ENCODE measurements at places on chromosomes 11 and 22.

- no peak for DNase-seq
These were observed 12.9 kb downstream of the FCHSD2 start for GRCh38 chr11:73129198-73129597.

DNA sequence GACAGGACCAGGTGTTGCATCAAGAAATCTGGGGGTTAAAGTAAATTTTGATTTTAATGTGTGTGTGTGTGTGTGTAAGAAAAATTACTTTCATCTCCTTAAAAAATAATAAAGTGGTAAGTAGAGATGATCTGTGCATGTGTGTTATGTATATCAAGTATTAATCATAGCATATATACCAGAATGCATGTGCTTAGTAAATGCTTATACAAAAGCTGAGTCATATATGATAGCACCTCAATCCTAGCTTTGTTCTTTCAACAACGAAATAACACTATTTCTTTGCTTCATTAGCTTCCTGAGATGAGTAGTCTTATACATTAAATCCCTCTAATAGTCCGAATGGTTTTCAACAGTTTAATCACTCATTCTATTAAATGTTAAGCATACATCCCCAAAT, 899.6 kb upstream of the ANO3 start:
- DNase-seq, result no peak

DNA sequence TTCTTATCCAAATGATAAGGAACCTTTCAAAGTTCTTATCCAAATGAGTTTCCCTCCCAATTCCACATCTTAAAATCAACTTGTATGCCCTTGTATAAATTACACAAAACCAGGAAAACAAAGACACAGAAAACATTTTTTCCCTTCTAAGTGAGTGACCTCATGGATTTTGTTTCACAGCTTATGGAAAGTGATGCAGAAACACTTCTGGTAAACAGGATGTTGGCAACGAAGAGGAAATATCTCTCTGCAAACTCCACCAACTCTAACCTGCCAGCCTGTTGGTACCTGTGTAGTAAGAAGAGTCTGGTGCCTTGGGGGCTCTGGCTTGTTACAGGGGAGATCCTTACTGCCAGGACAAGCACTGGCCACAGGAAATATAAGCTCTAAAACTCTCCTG, 57.0 kb downstream of the CELSR1 start:
- no peak for DNase-seq

GRCh38 chr22:23787600-23787896, 782 bp downstream of the SMARCB1 start:
- DNase-seq, result no peak

Data from head of caudate nucleus (tissue), 42 donors.